Osteocyte (in vitro differentiated cells): ENCODE measurements at places on chromosomes 3 and 15.

DNA sequence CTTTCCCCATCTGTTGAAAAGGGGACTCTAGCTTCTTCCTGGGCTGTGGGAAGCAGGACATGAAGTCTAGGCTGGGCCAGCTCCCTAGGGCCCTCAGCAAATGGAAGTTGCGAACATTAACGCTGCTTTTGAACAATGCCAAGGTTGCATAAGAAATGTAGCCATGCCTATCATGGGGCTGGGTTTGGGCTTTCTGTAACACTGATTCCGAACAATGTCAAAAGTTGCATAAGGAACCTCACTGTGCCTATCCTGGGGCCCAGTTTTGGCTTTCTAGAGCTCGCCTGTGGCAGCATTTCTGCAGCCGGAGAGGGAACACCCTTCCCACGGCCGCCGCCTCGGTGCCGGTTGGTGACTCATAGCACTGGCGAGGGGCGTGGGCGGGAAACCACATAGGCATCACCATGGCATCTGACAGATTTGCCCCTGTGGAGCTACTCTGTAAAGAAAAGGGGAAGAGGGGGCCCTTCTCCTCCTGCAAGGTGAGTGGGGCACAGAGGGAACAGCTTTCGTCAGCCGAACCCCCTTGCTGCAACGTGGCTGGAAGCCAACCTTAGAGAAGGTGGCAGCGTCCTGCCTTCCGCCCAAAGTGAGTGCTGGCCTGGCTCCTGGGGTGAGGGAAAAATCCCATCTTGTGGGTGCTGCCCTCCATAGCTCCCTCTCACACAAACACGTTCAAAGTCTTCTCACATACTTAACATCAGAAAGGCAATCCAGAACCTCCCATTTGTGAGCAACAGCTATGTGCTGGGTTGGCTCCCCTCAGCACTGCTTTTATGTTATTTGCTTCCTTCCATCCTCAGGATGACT is 46.6 kb upstream of the ATP2B2 start:
- H3K4me3 ChIP-seq = no peak overlapping the region
- H3K4me1 ChIP-seq = peaks cover 14% of the 10 kb centered on the region
- DNase-seq = peak; percentile 85
- H3K36me3 ChIP-seq = no peaks in the 10 kb centered on the region
- peaks cover 15% of the 10 kb centered on the region for H3K27me3 ChIP-seq

GRCh38 chr3:46759239-46760167 is 41.8 kb upstream of the PRSS50 start:
- H3K36me3 ChIP-seq = peaks cover 3% of the 10 kb centered on the region
- H3K27ac ChIP-seq = no peak overlapping the region
- H3K4me1 ChIP-seq = no peaks in the 10 kb centered on the region
- no peak for DNase-seq

- no peaks in the 10 kb centered on the region for H3K27me3 ChIP-seq
- no peak for DNase-seq
- H3K27ac ChIP-seq = no peak overlapping the region
- H3K36me3 ChIP-seq = no peaks in the 10 kb centered on the region
- H3K4me3 ChIP-seq = no peak overlapping the region
- peaks cover 17% of the 10 kb centered on the region for H3K4me1 ChIP-seq
Measured at GRCh38 chr3:29128001-29128400, 152.9 kb upstream of the RBMS3 start.

GRCh38 chr3:78427303-78427702 is 1340.5 kb downstream of the ROBO1 start:
- H3K4me3 ChIP-seq = no peak overlapping the region
- peaks cover 9% of the 10 kb centered on the region for H3K4me1 ChIP-seq
- DNase-seq = no peak
- no peaks in the 10 kb centered on the region for H3K36me3 ChIP-seq
- no peak overlapping the region for H3K27ac ChIP-seq

GRCh38 chr3:193962986-193963685 is 172.8 kb upstream of the HES1 start:
- DNase-seq = no peak
- H3K4me1 ChIP-seq = peaks cover 3% of the 10 kb centered on the region
- H3K27me3 ChIP-seq = peaks cover 86% of the 10 kb centered on the region
- H3K27ac ChIP-seq = no peak overlapping the region

- H3K36me3 ChIP-seq = peaks cover 25% of the 10 kb centered on the region
- no peak for DNase-seq
- H3K4me1 ChIP-seq = peaks cover 85% of the 10 kb centered on the region
- peak overlapping the region; percentile 81 for H3K27ac ChIP-seq
- peak overlapping the region; percentile 15 for H3K4me3 ChIP-seq
Measured at GRCh38 chr3:172087198-172087597, 47.8 kb downstream of the FNDC3B start.
